ENCODE measurements at places on chromosomes 6 and 20.

DNA sequence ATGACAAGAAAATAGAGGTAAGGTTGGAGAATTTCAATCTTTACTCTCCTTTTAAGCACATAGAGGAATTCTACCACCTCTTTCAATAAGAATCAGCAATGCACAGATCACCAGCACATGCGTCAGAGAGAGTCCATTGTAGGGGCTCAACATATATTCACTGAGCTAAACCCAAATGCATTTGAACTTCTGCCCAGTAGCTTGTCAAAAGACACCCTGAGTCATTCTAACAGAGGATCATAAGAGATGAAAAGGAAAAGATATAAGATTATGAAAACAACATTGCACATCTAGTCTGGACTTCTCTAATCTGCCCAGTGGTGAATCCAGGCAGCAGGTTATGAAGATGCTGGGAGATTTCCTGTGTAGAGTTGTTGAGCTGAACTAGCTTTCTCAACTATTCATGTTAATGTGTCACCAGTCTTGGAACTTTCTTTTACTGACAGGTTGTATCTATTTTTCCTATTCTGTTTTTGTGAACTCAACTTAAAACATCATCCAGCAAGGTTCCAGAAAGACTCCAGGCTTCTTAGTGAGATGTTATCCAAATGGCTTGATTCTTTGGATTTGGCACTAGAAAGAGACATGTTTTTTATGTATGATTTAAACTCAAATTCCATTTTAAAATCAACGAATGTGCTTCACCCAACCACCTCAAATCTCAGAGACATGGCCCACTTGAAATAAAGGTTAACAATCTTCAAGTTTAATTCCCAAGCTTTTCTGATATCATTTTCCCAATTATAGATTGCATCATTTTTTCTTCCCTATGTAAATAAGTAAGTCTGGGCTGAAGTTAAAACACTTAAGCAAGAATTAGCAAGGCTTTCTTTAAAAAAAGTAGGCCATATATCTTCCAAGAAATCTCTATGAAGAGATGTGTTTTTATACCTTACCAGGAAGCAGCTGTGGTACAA is 89.3 kb downstream of the TSHZ2 start:
- no peak for DNase-seq

- no peak for DNase-seq
Observed at GRCh38 chr6:12160326-12160725, 129.8 kb upstream of the EDN1 start.

DNA sequence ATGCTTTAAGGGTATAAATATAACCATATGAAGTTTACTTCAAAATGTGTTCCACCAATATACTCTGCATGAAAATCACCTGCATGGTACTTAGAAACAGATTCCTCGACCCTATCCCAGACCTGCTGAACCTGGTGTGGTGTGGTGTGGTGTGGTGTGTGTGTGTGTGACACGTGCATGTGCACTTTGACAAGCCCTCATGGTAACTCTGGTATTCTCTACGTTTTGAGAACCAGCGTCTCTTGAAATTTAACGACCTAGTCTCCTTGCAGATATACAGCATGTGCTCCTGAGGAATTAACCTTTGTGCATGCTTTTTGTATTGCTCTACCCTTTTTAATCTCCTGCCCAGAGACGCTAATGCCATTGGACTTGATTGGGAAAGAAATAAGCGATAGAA is 29.5 kb downstream of the GGTLC1 start:
- no peak for DNase-seq

DNA sequence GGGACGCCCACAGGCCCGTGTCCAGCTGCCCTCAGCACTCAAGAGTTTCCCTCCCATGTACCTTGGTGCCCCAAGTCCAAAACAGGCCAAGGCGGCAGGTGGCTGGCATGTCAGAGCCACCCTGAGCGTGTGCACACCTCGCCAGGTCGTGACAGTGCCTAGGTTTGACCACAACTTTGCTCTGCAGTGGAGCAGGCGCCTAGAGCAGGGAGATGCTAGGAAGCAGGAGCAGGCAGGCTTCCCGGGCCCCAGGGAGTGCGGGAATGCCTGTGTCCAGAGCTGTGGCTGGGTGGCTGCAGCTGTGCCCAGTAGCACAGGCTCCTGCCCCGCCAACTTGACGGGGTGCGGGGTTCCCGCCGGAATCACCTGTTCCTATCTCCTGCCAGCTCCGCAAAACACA is 380.8 kb upstream of the IMPG1 start:
- DNase-seq, result no peak

DNA sequence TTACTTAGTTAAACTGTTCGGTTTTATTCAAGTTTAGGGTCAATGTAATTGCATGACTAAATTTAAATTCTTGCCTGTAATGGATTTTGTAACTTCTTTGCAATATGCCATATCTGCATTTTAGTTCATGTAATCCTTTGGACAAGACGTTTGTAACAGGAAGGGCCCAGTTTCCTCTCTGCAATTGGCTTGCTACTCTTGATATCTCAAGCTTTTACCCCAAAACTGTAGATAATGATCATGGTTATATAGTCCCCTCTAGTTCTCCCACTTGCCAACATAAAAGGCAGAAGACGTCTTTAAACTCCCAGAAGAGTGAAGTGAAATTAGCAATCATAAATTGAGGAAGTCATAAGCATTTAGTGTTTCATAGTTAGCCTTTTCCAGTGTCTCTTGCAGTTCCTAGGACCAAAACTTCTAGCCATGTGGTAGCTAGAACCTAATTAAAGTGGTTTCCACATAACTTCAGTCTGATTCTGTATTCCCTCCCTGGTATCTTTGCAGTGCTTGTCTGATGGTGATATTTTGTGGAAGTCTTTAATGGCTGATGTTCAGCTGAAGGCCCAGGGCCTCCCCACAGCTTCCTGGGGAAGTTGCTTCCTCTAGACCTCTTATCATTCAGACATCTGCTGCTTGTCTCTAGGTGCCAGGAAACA is 117.8 kb upstream of the SUPT3H start:
- DNase-seq, result no peak

GRCh38 chr6:24205020-24205492 is 79.0 kb downstream of the NRSN1 start:
- DNase-seq, result no peak

DNA sequence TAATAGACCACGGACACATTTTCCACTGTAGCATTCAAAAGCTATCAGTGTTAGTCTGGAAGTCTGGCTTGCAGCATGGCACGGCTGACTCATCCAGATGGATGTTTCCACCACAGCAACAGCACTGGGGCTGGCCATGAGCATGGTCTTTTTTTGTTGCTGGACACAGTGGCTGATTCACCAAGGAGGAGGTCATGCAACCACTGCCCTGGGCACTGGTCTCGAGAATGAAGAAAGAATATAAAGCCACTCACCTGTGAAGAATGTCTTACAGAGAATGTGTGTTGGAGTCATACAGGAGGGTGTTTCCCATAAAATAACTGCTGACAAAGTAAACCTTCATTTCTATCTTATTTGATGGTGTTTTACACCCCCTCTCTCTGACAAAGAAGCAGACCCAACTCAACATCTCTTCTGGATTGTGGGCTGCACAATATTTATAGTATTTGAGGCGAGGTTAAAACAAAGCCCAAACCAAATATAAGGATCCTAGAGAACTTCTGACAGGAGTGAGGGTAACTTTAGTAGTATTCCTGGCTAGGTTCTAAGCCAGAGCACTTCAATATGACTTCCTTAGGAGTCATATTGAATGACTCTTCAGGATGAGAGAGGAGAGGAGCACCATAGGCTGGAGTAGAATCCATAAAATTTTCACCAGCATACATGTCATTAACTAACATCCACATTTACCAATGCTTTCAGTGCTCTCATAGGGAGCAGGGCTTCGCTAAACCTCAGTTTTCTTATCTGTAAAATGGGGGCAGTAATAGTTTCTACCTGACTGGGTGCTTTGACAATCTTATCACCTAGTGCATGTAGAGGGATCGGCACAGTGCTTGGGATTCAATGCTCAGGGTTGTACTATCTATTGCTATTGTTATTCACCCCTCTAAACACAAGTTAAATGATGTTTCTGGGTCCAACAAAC is 121.4 kb downstream of the KIF13A start:
- DNase-seq, result no peak

DNA sequence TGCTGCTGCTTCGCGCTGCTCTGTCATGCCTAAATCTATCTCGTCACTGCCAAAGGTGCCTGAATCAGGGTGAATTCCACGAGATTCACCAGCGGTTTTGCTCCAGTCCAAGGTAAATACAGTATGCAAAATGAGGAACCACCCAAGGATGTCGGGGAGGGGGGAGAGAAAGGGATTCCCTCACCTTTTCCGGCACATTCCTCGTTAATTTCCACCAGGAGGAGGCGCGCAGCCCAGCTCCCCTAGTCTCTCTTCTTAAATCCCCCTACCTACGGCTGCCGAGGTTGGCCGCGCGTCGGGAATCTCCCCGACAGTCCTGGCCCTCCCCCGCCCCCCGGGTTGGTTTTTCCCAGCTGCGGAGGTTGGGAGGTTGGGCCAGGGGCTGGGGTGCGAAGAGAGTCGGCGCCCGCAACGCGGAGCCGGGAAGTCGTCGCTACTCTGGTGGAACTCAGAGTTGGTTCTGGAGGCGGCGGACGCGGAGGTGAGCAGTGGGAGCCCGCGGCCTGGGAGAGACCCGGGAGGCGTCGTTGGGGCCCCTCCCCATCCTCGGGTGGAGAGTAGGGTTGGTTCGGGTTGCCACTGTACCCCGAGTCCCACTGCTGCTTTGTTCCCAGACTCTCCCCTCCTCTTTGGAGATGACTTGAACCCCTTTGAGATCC is at the start of gene TPBG:
TSS of gene TPBG (plus strand) at position 390 of the 659 bp plus-strand sequence. CDS start 1,145 bp downstream, outside the sequence.
- DNase-seq, result no peak

- no peak for DNase-seq
Observed at GRCh38 chr6:168116438-168116974, 37.5 kb upstream of the FRMD1 start.

- DNase-seq, result no peak
Observed at GRCh38 chr20:41276317-41276751, 41.2 kb downstream of the ZHX3 start.

DNA sequence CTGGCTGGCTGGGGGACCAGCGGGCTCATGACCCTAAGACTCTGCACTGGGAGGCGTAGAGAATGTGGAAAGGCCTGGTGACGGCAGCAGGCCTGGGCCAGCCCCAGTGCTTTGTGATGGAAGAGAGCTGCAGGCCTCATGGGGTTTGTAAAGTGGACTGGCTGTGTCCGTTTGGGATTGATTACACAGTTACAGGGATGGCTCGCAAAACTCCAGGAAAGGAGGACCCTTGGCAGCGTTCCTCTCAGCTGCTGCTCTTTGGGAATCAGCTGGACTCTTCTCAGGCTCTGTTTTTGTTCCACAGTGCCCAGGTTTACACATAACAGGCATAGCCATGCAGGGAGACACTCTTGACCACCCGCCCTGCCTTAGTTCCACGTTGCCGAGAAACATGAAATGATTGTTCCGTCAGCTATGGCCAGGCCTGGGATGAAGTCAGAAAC is 89.0 kb downstream of the SLX4IP start:
- DNase-seq, result no peak

DNA sequence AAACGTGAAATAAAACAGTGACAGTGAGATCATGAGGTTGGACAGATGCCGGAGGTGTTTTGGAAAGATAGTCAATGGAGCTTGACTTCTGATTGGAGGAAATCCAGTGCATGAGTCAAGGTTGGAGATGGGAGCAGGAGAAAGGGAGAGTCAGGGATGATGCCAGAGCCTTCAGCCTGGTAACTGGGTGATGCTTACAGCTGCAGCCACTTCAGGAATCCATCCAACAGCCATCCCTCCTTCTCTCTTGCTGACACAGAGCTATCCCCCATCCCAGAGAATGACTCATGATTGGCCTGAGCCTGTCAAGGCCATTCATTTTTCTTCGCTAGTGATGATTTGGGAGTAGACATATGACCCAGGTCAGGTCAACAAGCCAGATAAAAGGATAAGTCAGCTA is 112.8 kb downstream of the SAMD5 start:
- no peak for DNase-seq

DNA sequence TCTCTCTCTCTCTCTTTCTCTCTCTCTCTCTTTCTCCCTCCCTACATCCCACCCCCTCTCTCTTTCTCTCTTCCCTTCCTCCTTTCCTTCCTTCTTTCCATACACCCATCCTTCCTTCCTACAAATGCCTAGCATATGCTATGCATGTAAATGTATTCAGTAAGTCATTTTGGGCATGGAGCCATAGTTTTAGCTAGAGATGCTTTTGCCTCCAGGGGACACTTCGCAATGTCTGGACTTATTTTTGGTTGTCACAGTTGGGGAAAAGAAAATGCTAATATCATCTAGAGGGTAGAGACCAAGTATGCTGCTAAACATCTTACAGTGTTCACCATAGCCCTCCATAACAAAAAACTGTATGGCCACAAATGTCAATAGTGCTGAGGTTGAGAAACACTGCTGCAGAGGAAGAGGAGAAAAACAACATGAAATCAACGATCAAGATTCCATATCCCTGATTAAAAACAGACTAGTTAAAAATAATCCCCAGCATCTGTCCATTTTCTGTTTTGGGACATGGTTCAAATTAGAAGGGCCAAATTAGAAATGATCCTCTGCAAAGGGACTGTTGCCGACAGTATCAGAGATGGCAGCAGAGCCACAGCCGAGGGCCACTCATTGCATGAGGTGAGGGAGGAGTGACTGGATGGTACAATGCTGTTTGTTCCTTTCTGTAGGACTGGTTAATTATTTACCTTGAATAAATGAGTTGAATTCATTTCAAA is 152.7 kb downstream of the SH3BGRL2 start:
- no peak for DNase-seq

DNA sequence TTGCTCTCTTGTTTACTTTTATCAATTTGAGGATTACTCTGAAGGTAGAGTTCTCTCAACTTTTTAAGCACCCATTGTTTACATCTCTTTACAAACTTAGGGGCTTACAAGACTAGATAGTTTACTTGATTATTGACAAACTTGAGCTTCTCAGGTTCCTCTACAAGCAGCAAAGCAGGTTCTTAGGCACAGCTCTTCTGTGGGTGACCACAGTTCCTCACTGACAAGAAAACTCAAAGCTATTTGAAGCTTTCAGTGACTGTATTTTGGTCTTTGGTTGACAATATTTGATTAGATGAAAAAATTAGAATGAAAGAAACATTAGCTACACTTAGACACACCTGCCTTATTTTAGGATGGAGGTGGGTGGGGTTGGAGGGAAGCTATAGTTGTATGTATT is 327.3 kb upstream of the RUNX2 start:
- DNase-seq, result no peak

- no peak for DNase-seq
Observed at GRCh38 chr20:871948-872347, 38.4 kb downstream of the FAM110A start.

DNA sequence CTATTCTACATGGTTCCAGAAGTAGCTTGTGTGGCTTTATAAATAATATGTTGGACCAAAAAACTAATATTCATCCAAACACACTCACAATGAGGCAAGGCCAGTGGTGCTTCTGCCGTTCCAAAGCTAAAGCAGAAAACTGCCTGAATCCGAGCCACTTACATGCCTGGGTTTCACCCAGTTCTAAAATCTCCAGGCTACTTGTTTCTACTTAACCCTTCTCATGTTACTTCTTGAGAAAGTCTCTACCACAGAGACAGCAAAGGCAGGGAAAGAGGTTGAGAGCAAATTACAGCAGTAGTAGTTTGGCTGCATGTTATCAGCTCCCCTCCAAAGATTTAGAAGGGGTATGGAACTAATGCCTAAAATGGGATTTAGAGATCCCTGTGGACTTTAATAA is 62.0 kb downstream of the FAXC start:
- no peak for DNase-seq

Data from stimulated activated CD8-positive, alpha-beta memory T cell treated with anti-CD3 and anti-CD28 coated beads, Interleukin-7, amount 100 ng/mL, for 1 hour (primary cell).